Naive B cell (primary cell): ENCODE measurements at places on chromosomes 12 and 14. TPM values are rescaled to one million over a fixed set of nuclear protein-coding genes. Genes with fewer than 3 reads are reported as not detected.

DNA sequence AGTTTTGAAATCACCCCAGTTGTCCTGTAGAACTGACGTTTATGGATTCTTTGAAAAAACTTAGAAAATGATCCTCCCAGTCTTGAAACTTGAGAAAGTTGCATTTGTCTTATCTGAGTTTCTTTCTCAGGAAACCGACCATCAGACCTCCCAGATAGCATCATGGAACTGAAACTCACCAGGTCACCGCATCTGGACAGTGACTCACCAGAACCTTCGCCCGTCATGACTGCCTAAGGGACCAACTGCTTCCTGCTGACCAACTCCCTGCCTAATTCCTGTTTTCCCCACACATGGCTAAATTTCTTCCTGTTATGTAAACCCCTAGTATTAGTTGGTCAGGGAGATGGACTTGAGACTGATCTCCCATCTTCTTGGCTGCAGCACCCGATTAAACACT, 175.7 kb downstream of the RIMBP2 start:
- no peak for DNase-seq
- no peak overlapping the region for H3K4me3 ChIP-seq
- H3K27ac ChIP-seq: no peak overlapping the region

- no peaks in the 10 kb centered on the region for H3K4me1 ChIP-seq
- DNase-seq: no peak
- no peak overlapping the region for H3K27ac ChIP-seq
- H3K4me3 ChIP-seq: no peak overlapping the region
These were observed 78.6 kb downstream of the CCDC60 start for GRCh38 chr12:119412811-119413794.

DNA sequence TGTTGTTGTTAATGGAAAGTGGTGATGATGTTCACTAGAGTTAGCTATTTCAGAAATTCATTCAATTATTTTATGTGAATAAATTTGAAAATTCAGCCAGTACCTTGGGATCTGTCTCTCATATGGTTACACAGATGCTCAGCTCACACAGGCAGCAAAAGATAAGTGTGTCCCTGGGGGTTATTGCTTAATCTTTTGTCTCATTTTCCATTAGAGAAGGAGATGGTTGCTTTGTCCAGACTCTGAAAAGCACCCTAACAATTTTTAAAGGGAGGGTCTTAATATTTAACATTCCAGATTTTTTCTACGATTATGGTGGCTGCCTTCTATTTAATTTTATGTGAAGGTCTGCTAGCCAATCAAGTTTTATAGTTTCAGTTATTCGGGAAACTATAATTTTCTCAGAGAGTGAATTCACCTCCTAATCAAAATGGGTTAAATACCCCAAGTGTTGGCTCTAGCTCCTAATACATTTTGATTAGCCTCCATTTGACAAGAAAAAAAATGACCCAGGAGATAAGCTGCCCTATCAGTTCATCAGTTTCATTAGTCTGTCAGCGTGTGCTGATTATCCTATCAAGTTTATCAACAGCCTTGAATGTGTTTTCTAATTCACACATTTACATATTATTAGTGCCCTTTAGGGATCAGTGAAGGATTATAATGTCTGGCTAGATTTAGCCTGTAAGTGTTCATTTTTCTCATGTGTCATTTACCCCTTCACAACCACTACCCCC, 282.1 kb downstream of the TMTC2 start:
- H3K4me1 ChIP-seq: no peaks in the 10 kb centered on the region
- H3K4me3 ChIP-seq: no peak overlapping the region
- H3K27me3 ChIP-seq: no peaks in the 10 kb centered on the region

GRCh38 chr14:50534997-50535396, 2.6 kb upstream of the MAP4K5 start:
- H3K27me3 ChIP-seq: no peaks in the 10 kb centered on the region
- DNase-seq: no peak
- H3K4me3 ChIP-seq: no peak overlapping the region
- peaks cover 32% of the 10 kb centered on the region for H3K4me1 ChIP-seq

- DNase-seq: no peak
- no peak overlapping the region for H3K27ac ChIP-seq
- peaks cover 7% of the 10 kb centered on the region for H3K4me1 ChIP-seq
These were observed 58.8 kb downstream of the GALC start for GRCh38 chr14:87934185-87934584.

GRCh38 chr12:49548822-49549648, 10.2 kb downstream of the KCNH3 start:
- peaks cover 52% of the 10 kb centered on the region for H3K27me3 ChIP-seq
- H3K36me3 ChIP-seq: no peaks in the 10 kb centered on the region
- H3K4me3 ChIP-seq: peak overlapping the region; percentile 56

- no peak overlapping the region for H3K4me3 ChIP-seq
- no peak for DNase-seq
- H3K27ac ChIP-seq: no peak overlapping the region
- peaks cover 22% of the 10 kb centered on the region for H3K27me3 ChIP-seq
- H3K36me3 ChIP-seq: peaks cover 8% of the 10 kb centered on the region
These were observed 49.9 kb upstream of the TBX3 start for GRCh38 chr12:114733919-114734318.

- no peaks in the 10 kb centered on the region for H3K4me1 ChIP-seq
- no peak overlapping the region for H3K4me3 ChIP-seq
- no peaks in the 10 kb centered on the region for H3K27me3 ChIP-seq
- no peak overlapping the region for H3K27ac ChIP-seq
- H3K36me3 ChIP-seq: peaks cover 19% of the 10 kb centered on the region
These were observed 13.5 kb downstream of the CPSF2 start for GRCh38 chr14:92135269-92135668.

DNA sequence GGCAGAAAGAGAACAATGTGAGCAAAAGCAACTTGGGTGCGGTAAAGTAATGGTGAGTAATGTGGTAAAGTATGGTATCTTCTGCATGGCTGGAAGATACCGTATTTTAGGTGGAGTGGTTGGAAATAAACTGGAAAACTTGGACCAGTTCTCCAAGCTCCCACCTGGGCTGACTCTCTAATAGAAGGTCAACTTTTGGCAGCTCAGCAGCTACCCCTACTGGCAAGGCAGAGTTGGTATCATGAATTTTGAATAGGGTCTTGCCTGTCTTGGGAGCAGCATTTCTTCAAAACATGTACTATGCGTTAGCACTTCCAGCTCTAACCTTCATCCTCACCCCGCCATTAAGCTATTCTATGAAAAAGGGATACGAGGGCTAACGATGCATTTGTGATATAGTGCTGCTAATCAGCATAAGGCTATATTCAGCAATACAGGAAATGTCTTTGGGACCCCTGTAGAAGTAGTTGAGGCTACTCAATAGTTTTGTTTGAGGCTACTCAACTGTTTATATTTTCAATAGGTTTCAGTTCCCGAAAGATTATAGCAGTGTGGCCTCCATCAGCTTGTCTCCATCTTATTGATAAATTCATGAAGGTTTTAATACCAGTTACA, 276.3 kb upstream of the FAR2 start:
- H3K36me3 ChIP-seq: no peaks in the 10 kb centered on the region
- H3K4me1 ChIP-seq: no peaks in the 10 kb centered on the region
- H3K27me3 ChIP-seq: no peaks in the 10 kb centered on the region
- no peak for DNase-seq
- no peak overlapping the region for H3K4me3 ChIP-seq
- H3K27ac ChIP-seq: no peak overlapping the region

GRCh38 chr12:132247718-132248452, 81.5 kb downstream of the GALNT9 start:
- H3K36me3 ChIP-seq: no peaks in the 10 kb centered on the region
- H3K4me3 ChIP-seq: no peak overlapping the region
- peaks cover 14% of the 10 kb centered on the region for H3K4me1 ChIP-seq
- peak overlapping the region; percentile 69 for H3K27ac ChIP-seq
- H3K27me3 ChIP-seq: peaks cover 3% of the 10 kb centered on the region

The LRTM2 gene
- polyA plus RNA-seq: not detected

The ADCY6 gene
- polyA plus RNA-seq: not detected
